Stimulated activated CD8-positive, alpha-beta memory T cell treated with anti-CD3 and anti-CD28 coated beads, Interleukin-7, amount 100 ng/mL, for 1 hour (primary cell): ENCODE measurements at places on chromosomes 6 and 20.

DNA sequence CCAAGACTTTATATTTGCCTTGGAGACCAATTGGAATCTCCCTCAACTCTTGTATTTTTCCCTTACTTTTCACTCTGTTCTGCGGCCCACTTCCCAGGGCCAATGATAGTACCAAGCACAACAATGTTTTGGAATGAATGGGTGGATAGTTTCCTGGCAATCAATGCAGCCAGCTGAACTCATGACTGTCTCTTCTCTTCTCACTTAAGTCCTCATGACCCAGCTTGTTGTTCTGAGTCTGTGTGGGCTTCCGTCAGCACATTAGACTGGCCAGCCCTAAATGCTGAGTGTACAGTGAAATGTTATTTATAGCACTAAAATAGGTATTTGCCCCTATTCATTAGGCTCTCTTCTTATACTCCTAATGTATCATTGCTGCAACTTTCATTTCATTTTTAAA lies 5.6 kb upstream of the MBOAT1 start:
- no peak for DNase-seq

- DNase-seq = peak; percentile 55
Observed at GRCh38 chr20:25065625-25066338, 7.8 kb upstream of the ACSS1 start.

DNA sequence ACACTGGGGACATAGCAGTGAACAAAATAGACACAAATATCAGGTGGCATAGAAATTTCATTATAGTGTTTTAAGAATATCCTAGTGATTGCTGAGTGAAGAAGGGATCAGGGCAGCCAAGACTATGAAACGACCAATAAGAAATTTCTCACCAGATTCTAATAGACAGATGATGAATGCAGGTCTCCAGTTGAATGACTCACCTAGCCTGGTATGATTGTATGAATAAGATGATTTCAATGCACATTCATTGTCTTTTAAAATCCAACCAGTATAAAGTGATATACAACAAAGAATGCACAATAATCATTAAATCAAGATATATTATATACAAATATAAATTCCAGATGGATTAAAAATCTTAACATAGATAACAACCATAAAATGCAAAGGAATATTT lies 124.5 kb upstream of the TENT5A start:
- DNase-seq = no peak

GRCh38 chr6:125743604-125744003 lies 5.8 kb upstream of the HEY2 start:
- DNase-seq = no peak

- no peak for DNase-seq
Observed at GRCh38 chr6:42093582-42094329, 43.4 kb downstream of the TAF8 start.

- no peak for DNase-seq
Observed at GRCh38 chr6:32815115-32815514, 1.7 kb downstream of the HLA-DOB start.

DNA sequence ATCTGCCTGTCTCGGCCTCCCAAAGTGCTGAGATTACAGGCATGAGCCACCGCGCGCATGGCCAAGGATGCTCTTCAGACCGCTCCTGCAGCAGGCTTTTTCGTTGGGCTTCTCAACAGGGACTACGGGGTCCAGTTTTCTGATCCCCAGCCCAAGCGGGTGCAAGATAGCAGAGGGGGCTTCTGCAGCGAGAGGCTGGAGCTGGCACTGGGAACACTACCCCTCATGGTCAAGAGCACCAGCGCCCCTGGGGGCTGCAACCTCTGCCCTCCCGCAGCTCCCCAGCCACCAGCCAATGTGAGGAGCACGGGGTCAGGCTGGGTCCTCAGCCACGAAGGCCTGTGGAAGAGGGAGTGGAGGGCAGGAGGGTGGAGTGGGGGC lies 6.0 kb downstream of the CTSZ start:
- no peak for DNase-seq

DNA sequence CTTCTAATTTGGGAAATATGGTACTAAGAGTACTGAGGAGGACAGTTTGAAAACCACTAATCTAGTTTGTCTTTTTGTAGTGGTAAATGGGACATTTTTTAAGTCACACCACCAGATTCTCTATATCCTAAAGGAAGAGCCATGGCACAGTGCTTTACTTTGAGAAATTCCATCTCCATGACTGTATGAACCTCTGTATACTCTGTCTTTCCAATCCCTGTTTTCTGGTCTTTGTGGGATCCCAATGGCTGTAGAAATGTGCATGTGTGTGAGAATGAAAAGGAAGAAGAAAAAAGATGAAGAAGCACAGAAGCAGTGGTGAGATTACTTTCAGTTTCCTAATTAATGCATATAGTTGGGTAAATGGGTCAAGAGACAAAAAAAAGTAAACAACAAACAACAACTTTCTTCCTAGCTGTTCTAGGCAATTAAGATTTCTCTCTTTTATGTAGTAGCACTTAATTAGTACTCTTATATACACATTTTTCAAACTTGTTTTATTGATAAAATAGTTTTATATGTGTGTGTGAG lies 141.2 kb upstream of the HCRTR2 start:
- no peak for DNase-seq

- no peak for DNase-seq
Observed at GRCh38 chr20:11982289-11982954, 64.7 kb downstream of the BTBD3 start.

DNA sequence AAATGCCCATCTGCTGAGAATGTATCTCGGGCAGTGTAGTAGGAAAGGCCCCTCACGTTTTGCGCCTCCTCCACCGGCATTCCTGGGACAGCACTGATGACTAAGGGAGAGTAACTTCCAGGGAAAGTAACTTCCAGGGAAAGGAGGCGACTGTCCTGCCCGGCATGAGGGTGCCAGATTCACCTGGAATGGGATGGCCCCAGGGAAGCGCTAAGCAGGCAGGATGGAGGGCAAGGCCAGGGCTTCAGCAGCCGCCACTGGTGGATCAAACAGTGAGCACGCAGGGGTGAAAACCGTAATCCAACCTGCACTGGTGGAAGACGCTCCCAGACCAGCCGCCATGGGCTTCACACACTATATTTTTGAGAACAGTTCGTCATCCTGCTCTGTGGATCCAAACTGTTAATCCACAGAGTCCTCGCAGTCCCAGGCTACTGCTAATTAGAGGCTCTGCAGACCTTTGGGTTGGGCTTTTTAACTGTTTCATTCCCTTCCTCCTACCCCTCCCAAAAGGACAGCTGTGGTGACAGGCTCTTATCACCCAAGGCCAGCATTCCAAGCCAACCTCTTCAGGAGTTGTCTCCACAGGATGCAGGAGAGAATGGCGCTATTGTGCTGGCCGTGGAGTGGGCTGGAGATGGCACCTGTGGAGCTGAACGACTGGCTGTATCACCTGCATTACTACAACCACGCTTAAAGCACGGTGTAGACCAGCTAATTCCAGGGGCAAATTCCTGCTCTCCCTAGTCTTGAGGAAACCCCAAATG lies 178.9 kb downstream of the DLL1 start:
- DNase-seq = no peak

DNA sequence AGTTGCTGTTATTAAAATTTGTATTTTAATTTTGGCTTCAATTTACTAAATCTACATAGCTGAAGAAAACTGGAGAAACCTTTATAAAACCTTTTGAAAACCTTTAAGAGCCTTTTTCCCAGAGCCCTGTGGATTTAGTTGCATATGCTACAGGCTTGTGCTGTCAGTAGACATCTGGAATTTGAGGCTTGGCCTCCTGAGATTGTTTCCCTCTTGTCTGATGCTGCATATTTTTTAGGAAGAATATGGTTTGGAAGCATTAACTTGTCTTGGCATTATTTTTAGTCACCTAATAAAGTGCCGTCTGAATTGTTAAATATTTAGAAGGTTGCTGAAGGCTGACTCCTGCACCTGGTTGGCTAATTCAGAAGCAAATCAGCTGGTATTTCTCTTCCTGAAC lies 369.4 kb downstream of the UTRN start:
- DNase-seq = no peak

DNA sequence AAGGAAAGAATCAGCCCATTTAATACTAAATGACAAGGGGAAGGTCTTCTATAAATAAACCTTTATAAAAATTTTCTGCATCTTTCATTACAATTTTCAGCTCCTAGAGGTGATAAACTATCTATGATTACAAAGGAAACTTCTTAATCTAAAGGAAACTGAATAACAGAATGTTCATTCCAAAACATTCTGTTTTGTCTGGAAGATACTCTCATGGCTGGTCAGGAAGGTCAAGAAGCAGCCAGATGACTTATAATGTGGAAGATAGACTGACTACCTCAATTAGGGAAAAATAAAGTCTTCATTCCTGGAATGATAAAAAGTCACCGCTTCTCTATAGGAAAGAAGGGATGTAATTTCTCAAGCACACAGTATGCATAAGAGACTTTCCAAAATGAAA lies 131.3 kb downstream of the GMDS start:
- DNase-seq = no peak

DNA sequence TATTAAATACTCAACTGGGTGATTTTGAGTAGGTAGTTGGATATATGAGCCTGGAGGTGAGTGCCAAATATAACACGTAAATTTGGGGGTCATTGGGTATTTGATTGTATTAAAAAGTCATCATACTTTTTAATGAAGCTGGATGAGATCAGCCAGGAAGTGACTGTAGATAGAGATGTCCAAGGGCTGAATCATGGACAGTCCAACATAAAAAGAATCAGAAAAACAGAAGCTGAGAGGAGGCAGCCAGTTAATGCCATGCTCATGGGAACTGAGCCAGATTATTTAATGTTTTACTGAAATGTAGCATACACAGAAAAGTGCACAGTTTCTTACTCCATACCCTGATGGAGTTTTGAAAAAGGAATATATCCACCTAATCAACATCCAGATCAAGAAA lies 435.5 kb upstream of the PLCB4 start:
- DNase-seq = no peak

DNA sequence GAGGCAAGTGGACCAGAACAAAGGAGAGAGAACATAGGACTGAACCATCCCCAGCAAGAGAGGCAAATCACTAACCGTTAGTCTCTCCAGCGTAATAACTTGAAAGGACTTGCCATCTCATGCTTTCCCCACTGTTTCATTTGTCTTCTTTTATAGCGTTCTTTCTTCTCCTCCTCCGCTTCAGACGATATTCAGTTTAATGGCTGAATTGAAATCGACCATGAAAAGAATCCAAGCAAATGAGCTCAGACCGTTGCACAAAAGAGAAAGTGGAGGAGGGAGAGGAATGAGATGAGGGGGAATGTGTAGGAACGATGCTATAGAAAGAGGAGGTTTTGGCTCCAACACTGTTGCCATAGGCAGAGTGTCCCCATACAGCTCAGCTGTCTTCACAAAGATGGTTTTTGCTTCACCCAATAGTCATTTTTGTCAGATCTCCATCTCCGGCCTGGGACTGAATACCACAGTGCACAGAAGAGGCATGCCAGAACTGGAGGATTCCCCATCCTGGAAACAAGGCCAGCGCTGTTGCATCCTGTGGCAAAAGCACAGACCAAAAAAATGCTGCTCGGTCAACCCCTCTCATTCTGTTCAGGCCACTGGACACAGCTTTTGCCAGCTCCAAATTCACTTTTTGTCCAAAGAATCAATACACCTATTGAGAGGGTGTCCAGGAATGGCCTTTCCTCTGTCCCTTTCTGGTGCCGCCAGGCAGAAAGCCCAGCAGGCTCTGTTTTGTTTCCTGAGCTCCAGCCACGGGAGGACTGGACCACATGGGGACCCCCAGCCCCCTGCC lies 176.1 kb downstream of the ID4 start:
- DNase-seq = no peak

DNA sequence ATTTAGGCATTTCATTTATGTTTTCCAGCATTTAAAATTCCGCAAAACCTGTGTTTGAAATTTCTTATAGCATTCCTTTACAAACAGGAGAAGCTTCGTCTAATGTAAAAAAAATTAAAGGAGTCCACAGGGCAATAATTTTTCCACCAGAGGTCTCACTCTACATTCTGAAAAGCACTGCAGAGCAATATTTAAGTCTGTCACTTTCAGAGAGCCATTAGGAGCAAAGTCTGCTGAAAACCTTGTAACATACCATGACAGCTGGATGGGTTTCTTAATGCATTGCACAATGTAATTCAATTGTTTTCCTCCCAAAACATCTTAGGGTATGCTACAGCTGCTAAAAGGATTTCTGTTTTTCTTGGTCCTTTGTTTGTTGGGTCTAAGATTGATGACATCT lies 18.0 kb downstream of the BAG2 start:
- DNase-seq = no peak

DNA sequence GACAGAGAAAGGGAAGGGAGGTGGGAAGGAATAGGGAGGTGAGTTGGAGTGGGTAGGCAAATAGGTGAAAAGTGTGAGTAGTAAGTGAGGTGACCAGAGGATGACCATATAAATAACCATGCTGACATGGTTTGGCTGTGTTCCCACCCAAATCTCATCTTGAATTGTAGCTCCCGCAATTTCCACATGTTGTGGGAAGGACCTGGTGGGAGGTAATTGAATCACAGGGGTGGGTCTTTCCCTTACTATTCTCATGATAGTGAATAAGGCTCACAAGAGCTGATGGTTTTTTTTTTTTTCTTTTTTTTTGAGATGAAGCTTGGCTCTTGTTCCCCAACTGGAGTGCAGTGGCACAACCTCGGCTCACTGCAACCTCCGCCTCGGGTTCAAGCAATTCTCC lies 21.5 kb upstream of the SMIM13 start:
- DNase-seq = no peak

DNA sequence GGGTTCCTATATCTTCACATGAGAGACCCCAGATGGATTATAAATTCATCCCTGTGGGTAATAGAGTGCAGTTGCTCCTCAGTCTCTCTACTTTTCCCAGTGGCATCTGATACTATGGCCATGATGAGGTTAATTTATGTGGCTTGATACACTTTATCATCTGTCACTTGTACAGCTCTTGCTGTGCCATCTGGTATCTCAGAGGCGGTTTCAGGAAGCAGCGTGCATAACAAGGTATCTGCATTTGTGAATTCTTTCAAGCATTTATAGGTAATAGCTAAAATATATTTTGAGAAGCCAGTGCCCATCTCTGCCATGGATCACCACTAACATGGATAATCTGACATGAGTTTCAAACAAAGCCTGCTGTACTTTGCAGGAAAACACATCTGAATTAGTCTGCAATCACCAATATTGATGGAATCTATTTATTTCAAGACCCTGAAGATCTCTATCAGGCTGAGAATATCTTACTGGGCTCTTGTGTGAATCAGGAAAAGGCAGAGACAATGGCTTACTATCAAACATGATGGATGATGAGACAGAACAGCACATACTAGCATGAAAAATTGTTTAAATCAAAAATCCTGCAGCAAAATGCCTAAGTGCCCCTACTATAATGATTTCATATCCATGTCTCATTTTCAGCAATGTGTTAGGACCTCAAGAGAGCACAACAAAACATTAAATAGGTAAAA lies 548.7 kb upstream of the MAP3K7 start:
- no peak for DNase-seq

- no peak for DNase-seq
Observed at GRCh38 chr20:20895537-20895936, 183.1 kb upstream of the RALGAPA2 start.
